Stimulated activated CD4-positive, alpha-beta T cell treated with anti-CD3 and anti-CD28 coated beads, Interleukin-1b, Interleukin-23, amount 100 ng/mL, for 4 hours (primary cell): ENCODE measurements at places on chromosomes 6 and 20.

GRCh38 chr6:135750081-135750480 lies 101.4 kb upstream of the PDE7B start:
- DNase-seq, result no peak

DNA sequence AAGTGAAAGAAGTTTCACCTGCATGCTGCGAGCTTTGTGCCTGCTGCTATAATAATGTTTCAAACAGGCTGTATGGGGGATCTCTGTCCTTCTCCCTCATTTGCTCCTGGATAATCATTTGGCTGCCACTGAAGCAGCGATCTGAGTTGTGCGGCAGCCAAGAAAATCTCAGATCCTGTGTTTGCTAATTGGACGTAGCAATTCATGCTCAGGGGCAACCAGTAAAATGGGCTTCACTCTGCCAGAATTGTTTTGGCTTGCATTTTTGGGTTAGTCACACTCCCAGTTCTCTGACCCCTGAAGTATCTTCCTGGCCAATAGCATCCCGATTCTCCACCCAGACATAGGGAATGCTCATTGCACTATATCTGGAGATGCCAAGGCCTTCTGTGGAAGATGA lies 13.7 kb upstream of the STXBP5 start:
- DNase-seq, result no peak

GRCh38 chr6:148760568-148761526 lies 14.0 kb downstream of the UST start:
- DNase-seq, result no peak

- DNase-seq, result no peak
These were observed 1.3 kb upstream of the MRS2 start for GRCh38 chr6:24401458-24401857.

- DNase-seq, result no peak
These were observed 131.1 kb downstream of the VEGFA start for GRCh38 chr6:43900916-43901732.

DNA sequence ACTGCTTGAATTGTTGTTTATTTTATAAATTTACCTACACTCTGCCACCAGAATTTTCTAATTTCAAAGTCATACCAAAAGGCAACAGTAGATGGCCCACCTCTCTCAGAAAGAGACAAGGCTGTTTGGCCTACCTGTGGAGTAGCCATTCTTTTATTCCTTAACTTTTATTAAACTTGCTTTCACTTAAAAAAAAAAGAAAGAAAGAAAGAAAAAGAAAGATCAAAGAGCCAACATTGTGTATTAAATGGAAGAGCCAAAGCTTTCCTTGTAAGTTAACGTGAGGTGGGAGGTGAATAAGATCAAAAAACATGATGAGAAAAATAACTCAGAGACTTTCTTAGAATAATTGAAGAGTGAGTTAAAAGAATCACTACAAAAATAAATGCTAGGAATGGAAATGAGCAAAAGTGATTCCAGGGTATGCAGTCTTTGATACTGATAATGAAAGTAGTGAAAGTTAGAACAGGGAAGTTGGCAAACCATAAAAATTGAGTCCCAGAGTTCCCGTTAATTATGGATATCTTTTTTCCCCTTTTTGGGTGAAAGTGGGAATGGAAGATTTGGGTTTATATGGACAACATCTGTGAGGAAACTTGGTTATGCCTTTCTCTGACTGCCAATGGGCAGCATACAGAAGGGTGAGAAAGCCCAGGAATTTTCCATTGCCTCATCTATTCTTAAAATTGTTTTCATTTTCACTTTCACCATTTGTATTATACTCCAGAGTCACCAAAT lies 35.9 kb upstream of the MYB start:
- no peak for DNase-seq

DNA sequence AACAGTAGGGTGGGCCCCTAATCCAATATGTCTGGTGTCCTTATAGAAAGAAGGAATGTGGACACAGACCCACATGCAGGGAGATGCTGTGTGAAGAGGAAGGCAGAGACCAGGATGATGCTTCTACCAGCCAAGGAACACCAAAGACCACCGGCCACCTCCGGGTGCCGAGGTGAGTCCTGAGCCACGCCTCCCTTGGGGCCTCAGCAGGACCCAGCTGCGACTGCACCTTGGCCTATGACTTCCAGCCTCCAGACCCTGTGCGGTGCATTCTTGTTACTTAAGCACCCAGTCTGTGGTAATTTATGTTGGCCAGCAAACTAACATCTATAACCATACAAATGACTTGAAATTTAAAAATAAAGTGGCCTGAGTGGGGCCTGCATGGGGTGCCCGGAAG lies 79.5 kb upstream of the QKI start:
- DNase-seq, result no peak

DNA sequence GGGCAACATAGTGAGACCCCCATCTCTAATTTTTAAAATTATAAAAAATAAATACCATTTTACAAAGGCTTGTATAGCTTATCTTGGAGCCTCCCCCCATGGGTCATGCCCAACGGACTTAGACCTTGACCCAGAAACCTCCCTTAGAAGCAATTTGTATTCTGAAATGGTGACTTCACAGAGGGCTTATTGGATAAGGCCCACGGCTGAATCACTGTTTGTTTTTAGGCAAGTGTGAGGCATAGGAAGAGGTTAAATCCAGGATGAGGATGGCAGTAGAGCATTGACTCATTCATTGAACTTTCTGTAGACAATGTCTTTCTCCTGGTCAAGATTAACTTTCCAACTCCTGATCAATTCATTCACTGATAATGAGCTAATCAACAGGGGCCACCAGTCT lies 6.2 kb upstream of the SNAI1 start:
- DNase-seq, result no peak

DNA sequence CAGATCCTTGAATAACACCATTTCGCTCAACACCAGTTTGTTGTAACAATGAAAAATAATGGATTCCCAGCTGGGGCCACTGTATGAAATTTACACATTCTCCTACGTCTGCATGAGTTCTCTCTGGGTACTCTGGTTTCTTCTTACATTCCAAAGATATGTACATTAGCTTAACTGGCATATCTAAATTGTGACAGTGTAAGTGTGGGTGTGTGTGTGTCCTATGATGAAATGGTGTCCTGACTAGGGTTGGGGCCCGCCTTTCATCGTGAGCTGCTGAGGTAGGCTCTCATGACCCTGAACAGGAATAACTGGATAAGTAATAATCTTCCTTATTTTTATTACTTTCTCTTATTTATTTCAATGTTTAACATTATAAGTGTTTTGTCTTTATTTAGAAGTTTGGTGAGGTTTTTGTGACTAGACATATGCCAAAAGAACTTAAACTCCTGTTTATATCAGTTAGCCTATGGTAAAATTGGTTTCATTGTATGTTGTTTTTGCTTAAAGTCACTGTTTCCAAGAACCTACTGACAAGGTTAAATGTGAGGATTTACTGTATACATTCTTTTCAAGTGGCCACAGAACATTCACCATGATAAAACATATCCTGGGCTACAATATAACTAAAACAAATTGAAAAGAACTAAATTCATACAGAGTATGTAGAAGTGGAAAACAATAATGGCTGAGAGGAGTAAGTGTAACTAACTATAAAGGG lies 42.4 kb downstream of the RBL1 start:
- DNase-seq, result no peak

DNA sequence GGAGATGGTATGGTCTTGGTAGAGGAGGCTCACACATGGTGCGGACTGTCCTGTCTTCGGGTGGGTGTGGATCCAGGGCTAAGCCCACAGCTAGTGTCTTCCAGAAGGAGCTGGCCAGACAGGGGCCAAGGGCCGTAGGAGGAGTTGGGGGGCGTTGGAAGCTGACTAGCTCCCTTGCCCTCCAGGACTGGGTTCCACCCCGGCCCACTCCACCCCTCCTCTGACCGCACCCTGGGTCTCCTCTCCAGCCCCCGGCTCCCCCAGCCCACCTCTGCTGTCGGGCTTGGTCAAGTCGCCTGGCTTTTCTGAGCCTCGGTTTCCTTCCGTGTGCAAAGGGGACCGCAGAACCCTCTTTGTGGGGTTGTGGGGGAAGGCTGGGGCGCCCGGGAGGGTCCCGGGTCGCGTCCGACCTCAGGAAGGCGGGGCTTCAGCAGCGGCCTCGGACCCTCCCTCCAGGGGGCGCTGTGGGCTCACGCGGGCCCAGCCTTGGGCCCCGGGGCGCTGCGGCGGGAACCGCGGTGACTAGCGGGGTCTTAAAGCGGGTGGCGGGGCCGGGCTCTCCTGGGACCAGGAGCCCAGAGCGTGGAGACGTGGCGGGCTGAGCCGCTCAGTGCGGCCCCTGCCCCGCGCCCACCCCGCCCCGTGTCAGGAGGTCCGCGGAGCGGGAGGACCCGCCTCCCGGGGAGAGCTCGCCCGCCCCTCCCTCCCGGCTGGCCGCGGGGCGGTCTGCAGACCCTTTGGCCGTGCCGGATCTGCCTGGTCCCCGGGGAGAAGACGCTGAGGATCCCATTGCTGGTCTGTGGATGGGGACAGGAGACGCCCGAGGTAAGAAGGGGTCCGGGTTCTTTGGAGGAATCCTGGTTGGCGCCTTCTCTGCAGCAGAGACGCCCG lies 5.4 kb downstream of the NPBWR2 start:
- peak; percentile 68 for DNase-seq

- DNase-seq, result no peak
These were observed 44.7 kb downstream of the SLC35F1 start for GRCh38 chr6:117951783-117952182.

DNA sequence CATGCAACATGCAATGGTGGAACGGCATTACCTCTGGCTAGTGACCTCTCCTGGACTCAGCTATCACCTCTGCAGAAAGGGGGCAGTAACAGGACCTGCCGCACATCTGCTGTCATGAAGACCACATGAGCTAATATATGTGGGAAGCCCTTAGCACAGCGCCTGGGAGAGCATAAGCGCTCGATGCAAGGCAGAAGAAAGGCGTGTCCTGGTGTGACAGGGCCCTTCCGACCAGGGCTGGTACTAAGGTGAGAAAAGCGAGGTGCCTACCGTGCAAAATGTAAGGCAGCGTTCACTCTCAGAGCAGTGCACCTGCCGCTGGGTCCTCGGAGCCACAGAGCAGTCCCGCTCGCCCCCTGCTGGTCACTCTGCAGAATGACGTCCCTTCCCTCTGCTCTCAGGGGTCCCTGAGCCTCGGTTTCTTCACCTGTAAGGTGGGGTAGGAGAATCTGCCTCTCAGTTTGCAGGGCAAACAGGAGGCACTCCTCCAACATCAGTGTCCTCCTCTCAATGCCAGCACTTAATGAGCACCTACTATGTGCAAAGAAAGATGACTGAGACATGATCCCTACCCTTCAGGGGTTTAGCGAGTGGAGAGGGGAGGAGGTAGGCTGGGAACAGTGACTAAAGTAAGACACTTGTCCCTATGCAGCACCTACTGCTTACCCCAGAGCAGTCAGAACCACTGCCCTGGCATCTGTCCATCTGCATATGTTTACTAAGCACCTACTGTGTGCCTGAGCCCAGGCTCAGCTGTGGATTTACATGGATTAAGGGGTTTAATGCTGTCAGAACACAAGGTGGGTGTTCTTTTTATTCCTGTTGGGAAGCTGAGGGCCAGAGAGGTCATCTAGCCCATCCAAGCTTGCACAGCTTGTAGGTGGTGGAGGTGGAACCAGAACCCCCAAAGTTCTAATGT lies 41.1 kb upstream of the PTGIS start:
- peak; percentile 66 for DNase-seq

- no peak for DNase-seq
These were observed 13.8 kb upstream of the TIAM2 start for GRCh38 chr6:154981079-154981870.

GRCh38 chr6:170279426-170279825 lies 11.5 kb downstream of the DLL1 start:
- no peak for DNase-seq

DNA sequence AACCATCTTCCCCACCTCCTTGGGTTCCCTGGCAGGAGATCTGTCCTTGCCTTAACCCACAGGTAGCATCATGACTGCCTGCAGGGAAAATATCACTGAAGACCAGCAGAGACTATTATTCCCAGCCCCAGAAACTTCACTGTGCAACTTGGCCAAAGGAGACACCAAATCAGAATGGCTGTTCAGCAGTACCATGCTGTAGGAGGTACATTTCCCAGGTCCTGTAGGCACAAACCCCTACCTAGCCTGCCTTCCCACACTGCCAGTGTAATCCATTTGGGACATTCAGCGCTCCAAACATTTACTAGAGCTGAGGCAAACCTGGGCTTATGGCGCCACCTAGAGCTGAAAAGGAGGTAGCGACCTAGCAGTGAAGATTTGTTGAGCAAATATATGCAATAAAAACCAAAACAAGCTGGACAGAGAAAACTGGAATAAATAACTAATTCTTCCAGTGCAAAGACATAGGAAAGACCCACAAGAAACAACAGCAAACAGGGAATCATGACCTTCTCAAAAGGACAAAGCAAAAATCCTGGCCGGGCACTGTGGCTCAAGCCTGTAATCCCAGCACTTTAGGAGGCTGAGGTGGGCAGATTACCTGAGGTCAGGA lies 60.3 kb downstream of the VTA1 start:
- peak; percentile 25 for DNase-seq

DNA sequence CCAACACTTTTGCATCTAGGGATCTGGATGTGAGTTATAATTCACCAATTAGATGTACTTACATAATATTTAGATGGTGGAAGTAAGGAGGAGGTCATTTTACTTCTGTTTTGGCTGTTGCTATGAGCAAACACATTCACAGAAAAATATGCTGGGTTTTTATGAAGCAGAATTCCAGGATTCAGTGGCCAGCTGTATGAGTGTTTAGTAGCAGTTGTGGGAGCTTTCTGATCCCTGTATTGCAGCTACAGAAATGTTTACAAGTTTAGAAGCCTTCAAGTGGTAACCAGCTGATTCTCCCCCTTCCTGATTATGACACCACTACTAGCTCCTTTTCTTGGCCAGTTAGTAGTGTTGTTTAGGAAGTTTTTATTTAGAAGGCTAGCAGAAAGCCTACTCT lies 177.0 kb downstream of the TENT5A start:
- DNase-seq, result no peak

DNA sequence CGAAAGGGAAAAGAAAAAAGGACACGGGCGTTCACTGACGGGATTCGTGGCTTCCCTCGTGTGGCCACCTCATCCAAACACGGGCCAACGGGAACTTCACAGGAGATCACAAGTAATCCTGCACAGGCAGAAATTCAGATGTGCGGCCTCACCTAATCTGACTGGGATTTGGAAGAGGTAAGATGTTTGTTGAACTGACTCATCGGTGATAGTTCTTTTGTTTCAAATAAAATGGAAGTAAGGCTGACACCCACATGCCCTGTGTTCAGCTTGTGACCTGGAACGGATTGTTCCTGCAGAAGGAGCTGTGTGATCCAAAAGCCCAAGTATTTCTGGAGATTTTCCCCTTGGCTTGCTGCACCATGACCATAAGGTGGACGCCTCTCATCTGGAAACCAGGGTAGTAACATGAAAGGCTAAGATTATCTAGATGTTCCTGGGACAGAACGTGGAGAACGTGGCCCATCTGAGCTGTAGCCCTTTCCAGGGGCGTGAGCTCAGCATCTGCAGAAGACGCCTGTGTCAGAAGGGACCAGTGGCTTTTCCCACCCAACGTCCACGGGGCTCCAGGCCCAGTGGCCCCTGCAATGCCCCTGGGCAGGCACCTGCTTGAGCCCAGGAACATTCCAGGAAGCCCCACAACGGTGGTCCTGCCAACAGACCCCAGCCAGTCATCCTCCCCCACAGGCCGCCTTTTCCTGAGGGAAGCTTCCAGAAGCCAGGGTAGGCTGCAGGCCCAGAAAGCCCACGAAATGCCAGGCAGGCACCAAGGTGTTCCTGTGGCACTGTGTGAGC lies 39.7 kb downstream of the DLL1 start:
- DNase-seq, result no peak
